NCI-H526 (cell line): ENCODE measurements at places on chromosomes 6 and 20.

- DNase-seq = no peak
Measured at GRCh38 chr6:170243791-170244291, 47.0 kb downstream of the DLL1 start.

DNA sequence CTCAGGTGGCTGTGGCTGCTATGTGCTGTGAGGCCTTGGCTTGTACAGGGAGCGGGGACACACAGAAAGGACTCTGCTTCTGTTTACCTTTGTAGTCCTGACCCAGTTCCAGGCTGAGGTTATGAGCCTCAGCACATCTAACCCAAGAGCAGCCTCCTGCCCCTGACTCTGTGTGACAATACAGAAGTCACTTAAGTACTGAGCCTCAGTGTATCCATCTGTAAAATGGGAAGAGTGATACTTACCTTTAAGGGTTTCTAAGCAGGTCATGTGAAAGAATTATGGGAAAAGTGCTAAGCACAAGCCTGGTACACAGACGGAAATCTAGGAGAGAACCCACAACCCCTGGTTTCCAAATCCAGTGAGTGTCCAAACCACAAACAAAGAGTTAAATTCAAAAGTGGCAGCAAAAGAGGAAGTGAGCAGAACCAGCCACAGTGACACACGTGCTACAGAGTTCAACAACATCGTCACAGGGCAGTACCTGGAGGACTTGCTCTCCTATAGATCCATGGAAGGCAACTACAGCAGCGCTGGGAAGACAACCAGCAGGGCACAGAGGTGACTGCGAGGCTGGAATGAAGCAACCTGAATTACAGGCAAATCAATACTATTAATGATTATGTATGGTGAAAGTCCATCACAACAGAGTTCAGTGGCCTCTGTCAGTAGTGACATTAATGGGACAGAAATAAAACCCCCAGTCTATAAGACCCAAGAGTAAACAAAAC is 12.5 kb downstream of the TRIM26 start:
- no peak for DNase-seq

GRCh38 chr6:159089443-159089842 is 44.7 kb upstream of the TAGAP start:
- DNase-seq = no peak

DNA sequence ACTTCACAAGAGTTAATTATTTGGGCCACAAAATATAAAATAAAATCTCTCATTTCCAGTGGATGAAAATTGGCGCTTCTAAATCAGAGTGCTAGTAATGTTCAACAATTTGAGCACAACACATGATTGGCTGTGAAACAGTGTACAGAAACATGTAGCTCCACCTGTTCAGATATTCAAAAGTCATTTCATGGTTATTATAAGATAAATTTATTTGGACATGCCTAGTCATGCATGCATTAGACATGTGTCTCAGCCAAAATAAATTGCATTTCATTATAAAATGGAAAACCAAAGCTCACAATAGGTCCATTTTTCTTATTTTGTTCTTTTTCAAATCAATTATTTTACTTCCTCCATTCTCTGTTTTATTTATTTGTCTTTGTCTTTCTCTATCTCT is 374.8 kb downstream of the LMBRD1 start:
- no peak for DNase-seq

GRCh38 chr6:14386668-14387067 is 269.1 kb downstream of the CD83 start:
- DNase-seq = no peak

- DNase-seq = no peak
Measured at GRCh38 chr6:5584078-5584482, 322.8 kb downstream of the FARS2 start.

DNA sequence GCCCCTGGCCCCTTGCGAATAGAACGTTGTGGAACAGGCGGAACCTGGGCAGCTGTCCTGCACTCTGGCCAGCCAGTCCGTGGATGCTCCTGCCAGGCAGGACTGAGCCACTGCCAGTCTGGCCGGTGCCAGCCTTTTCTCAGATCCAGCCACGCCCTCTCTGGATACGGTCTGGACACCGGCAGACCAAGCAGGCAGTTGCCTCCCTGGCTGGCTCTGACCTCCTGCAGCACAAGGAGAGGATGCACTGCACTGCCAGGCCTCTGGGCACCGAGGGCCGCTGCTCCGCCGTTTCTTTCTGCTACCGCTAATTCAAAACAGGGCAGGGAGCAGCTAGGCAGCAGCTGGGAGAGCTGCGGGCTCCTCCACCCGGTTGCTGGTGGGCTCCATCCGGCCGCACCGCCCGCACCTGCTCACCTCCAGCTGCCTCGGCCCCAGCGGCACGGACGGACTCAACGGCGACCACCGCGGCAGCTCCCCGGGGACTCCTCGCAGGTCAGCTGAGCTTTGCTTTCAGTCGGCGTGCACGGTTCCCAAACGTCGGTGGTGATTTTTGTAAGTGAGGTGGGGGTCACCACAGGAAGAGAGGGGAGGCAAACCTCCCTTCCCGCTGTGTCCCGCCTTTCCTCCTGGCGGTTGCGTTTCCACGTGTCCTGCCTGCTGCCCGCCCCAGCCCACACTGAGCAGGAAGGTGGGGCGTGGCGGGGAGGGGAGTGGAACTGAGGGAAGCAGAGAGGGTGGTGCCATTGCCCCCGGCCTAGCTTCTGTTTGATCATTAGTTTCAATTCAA is 30.3 kb upstream of the AFDN start:
- peak; percentile 20 for DNase-seq

DNA sequence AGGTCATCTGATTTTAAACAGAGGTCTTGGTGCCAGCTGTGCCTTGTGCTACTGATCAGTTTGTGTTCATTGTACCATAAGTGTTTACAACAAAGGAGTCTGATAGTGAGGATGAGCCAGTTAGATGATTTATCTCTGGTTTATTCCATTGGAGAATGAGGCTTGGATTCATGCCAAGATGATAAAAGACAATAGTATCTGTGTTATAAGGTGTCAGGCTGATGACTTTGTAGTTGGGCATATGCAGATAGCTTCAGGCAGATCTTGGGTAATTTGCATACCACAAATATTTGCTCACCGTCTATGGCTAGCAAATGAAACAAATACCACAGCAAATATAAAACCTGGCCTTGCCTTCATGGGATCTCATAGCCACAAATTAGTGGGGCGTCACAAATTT is 43.3 kb upstream of the PHACTR2 start:
- DNase-seq = peak; percentile 98

GRCh38 chr20:23059846-23060245 is 10.4 kb upstream of the THBD start:
- no peak for DNase-seq

- no peak for DNase-seq
Measured at GRCh38 chr6:6873778-6874177, 234.0 kb upstream of the RREB1 start.

- no peak for DNase-seq
Measured at GRCh38 chr6:14348389-14348788, 230.8 kb downstream of the CD83 start.

DNA sequence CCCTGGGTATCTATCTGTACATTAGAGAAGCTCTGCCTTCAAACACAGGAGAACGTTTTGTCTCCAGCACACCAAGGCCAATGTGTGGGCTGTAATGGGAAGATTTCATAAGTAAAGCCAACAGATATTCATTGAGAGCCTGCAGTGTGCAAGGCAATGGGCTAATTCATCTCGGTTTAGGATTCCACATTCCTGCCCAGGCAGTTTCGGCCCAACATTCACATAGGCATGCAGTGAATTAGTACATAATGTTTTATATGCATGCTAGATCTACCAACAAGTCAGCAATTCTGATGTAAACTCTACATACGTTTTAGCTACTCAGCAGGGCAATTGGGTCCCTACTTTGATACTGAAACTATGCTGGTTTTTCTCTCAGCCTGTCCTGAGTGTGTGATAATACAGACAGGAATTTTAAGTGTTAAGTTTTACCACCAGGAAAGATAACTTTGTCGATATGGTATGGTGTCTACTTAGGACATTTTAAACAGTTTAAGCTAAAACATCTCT is 46.9 kb upstream of the NAA20 start:
- DNase-seq = no peak

DNA sequence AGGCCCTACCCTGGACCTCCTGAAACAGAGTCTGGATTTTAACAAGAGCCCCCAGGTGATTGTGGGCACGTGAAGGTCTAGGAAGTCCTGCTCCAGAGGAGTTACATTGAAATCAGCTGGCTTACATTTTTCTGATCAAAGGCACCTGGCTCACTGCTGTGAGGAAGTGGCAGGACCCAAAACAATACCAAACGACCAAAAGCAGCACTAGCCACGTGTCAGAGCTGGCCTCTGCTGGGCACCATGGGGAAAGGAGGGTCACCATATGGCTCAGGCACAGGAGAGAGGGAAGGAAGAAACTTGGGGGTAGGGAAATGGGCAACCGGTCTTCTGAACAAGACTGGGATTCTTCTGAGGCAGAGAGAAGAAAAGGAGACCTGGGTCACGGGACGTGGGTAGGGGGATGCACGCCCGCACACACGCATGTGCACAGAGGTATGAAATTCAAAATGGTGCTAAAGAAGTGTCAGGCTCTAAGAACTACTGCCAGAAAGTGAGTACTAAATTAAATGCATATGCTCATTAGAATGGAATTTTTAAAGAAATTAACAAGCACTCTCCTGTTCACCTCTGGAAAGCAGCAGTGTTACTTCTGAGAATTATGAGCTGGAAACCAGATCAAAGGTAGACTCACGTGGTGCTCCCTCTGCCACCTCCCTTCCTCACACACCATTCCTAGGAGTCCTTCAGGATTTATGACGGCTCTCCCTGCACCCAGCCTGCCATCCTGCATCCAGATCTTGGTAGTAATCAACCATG is 113.6 kb downstream of the TRERF1 start:
- no peak for DNase-seq
